ENCODE measurements at places on chromosomes 2 and 18. TPM values are rescaled to one million over a fixed set of nuclear protein-coding genes. Genes with fewer than 3 reads are reported as not detected.

Gene NETO1
- 13.9 TPM for polyA plus RNA-seq

Gene DSC3
- polyA plus RNA-seq: not detected

Gene CD207
- polyA plus RNA-seq: not detected

Gene RAB11FIP5
- polyA plus RNA-seq: not detected

Gene FHOD3
- polyA plus RNA-seq: not detected

Gene SUCLG1
- polyA plus RNA-seq: 57.9 TPM

Gene FAM136A
- 31.7 TPM for polyA plus RNA-seq

DNA sequence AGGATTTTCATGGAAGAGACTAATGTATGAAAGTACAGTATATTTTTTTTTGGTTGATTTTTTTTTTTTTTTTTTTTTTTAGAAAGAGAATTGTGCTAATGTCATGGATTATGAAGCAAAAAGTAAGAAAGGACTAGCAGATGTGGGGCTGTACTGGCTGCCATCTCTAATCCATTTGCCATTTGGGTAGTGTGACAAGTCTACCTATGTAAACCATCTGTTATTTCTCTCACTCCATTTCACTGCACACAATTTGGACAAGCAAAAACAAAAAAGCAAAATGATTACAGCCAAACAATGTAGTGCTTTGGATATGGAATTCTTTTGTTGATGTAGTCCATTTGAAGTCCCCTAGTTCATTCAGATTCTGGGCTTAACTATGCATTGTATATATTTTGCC, 1355.4 kb downstream of the LRP1B start:
- no peak for DNase-seq

DNA sequence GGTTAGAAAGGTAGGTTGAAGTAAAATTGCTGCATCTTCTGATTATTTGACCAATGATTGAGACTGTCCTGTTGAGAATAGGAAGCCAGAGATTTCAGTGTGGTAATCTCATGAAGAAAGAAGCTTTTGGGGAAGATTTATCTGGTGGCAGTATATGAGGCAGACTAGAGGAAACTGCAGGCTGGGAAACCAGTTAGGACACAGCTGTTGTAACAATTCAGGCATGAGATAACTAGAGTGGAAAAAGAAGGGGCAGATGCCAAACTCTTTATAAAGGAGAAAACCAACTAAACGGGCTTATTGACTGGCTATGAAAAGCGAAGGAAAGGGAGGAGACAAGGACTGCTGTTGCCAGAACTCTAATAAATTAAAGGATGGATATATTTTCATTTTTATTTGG, 155.6 kb downstream of the TTC27 start:
- DNase-seq: no peak

- DNase-seq: peak; percentile 77
These were observed 16.2 kb downstream of the INPP4A start for GRCh38 chr2:98460573-98461497.

DNA sequence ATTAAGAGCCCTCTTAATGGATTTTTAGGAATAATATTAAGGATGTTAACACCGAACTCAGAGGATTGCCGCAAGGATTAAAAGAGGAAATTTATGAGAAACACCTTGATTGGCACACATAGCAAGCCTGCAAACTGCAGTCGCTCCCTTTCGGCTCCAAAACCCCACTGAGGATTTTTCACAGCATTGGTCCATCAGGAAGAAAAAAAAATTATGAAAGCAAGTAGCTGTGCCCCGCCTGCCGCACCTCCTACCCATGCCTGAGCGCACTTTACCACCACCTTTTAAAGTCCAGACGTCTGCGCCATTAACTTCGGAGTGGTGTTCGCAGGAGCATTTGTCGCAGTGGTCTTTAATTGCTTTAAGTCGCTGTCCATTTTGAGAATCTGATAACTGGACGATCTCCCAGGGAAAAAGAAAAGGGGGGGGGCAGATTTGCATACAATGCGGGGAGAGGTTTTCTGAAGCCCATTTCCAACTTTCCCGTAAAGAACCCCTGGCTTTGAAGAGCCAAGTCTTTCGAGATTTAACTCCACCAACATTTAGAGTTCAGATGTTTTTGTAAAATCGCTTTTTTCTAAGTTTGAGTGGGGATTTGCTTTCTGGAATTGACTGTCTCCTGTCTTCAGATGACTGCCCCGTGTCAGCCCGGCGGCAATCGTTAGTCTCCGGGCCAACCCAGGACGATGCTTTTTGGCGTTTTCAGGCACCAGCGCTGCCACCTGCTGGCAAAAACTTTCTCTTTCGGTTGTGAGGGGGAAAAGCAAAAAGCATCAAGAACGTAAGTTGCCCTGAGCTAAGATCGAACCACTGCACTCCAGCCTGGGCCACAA, 913 bp upstream of the TRABD2A start:
- DNase-seq: peak; percentile 84

GRCh38 chr2:181120625-181121024, 140.2 kb downstream of the UBE2E3 start:
- DNase-seq: no peak

DNA sequence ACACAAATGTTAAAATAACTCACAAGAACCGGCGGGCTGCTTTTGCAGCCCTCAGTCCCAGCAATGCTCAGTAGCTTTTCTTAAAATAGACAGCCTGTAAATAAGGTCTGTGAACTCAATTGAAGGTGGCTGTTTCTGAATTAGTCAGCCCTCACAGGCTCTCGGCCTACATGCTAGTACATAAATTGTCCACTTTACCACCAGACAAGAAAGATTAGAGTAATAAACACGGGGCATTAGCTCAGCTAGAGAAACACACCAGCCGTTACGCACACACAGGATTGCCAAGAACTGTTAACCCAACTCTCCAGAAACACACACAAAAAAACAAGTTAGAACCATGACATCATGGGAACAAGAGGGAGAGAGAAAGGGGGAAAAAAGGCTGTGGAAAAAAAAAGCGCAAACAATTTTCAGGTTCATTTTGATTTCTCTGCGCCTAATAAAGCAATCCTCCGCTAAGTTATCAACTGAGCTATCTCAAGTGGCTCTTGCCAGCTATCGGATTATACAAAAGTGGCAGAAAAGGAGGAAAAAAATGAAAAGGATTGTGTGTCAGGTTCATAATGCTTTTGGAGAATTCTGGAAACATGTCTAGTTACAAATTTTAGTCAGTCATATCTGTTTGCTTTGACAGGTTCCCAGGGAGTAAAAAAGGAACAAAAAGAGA, 89.1 kb downstream of the ZEB2 start:
- no peak for DNase-seq

- no peak for DNase-seq
These were observed 55.9 kb upstream of the HAAO start for GRCh38 chr2:42848265-42848664.
